Stimulated activated CD8-positive, alpha-beta memory T cell treated with anti-CD3 and anti-CD28 coated beads, Interleukin-7, amount 100 ng/mL, for 48 hours (primary cell): ENCODE measurements at places on chromosomes 6 and 20.

DNA sequence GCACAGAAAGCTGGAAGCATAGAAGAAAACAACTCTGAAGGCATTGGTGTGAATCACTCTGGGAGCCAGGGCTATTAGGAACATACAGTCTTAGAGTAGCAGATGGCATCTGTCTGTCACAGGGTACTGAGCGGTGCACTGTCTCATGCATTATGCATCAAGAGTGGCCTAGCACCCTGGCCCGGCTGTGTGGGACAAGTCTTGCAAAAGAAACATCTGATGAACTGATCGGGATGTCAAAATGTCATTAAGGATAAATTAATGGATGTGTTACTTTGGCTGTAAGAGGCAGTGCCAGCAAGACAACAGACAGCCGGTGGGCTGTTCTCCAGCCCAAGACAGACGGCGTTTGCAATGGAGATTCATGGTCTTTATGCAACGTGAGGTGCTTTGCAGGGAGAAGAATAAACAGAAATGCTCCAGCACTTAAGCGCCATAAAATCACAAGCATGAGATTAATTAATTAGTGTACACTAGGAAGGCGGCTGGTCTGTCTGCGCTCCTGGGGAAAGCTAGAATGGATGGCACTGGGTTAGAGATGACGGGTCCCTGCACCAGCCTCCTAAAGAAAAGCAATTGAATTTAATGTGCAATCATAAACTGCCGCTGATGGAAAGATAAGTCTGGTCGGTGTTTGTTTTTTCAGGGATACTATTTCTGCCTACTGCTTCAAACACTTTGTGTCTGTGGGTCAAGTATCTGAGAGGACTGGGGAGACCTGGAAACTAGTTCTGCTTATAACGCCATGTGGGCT, 600.6 kb upstream of the CHD6 start:
- DNase-seq, result no peak

- DNase-seq, result no peak
These were observed 602.2 kb upstream of the NRSN1 start for GRCh38 chr6:23523771-23524170.

- no peak for DNase-seq
These were observed 32.8 kb downstream of the PRDM1 start for GRCh38 chr6:106118835-106119431.

- no peak for DNase-seq
These were observed 43.9 kb downstream of the NCR2 start for GRCh38 chr6:41379306-41379705.

DNA sequence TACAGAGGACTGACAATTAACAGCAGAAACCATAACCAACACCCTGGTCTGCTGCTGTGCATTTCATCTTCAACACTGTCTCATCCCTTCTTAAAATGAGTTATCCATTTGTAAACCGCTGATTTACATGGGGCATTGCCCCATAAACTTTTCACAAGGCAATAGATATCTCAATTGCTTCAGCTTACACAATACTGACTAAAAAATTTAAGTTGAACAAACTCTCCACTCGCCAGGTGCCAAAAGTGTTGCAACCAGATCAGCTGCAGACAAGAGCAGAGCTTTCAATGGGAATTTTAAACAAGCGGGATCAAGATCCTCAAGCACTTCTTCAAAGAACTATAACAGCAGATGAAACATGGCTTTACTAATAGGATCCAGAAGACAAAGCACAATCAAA, 183.0 kb downstream of the TASP1 start:
- no peak for DNase-seq

DNA sequence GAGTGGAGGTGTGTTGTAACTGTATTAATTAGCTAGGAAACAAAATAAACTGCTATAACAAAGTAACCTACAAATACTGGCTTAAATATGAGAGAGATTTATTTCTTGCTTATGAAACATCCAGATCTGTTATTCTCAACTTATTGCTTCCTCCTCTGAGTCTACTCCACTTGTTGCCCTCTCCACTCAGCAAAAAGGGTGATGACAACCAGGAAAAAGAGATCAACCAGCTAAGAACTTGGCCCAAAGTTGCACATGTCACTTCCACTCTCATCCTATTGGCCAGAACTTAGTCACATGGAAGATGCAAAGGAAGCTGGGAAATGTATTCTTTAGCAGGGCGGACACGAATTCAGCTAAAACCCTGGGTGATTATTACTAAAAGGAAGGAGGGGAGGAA, 5.2 kb upstream of the TP53RK start:
- DNase-seq, result no peak

- DNase-seq, result peak; percentile 47
These were observed 6.6 kb upstream of the GUCA1A start for GRCh38 chr6:42166444-42167141.

DNA sequence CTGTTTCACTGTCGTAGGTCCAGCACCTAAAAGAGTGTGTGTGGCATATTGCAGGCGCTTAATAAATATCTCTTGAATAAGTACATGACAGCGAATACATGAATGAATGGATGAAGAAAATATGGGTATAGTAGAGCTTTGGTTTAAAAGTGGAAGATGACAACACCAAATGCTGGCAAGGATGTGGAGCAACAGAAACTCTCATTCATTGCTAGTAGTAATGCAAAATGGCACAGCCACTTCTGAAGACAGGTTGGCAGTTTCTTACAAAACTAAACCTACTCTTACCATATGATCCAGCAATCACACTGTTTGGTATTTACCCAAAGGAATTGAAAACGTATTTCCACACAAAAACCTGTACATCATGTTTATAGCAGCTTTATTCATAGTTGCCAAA, 36.3 kb upstream of the ARFGEF2 start:
- DNase-seq, result no peak

GRCh38 chr6:146912730-146913685, 291.2 kb upstream of the STXBP5 start:
- no peak for DNase-seq

- no peak for DNase-seq
These were observed 5.6 kb upstream of the HM13 start for GRCh38 chr20:31508517-31509244.

DNA sequence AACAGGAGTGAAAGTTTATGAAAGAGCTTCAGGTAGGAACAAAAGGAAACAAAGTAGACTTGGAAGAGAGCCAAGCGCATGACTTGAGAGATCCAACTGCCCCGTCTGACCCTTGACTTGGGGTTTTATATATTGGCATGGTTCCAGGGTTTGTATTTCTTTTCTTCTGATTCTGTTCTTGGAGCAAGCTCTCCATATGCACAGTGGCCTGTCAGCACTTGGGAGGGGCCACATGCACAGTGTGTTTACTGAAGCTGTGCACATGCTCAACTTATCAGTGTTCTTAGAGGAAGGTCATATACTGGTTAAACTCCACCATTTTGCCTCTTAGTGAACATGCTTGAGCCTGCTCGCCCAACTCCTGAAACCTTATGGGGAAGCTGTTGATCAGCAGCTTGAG, 953.7 kb downstream of the TFAP2A start:
- DNase-seq, result no peak
